HAP-1 (cell line): ENCODE measurements at places on chromosomes 5 and 9.

DNA sequence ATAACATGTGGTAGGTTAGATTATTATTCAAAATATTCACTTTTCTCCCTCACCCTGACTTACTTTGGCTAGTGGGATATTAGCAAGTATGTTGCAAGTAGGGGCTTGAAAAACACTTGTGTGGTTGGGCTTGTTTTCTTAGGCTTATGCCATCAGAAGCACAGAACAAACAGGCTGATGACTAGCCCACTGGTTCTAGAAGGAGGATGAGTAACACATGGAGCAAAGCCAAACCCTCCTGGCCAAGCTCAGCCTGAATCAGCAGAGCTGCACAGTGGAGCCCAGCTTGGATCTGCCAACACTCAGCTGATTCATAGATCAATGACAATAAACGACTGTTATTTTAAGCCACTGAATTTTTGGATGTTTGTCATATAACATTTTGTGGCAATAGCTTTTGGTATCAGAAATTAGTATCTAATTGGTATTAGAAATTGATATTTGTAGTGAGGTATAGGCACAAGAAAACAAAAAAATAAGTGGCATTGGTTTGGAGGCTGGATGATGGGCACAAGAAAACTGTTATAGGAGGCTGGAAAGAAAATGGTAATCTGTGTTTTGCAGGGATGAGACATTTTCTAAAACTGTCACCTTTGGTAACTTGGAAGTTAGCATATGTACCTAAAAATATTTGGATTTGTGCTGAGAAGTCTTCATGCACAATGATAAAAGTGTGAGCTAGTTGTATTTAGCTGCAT lies 46.1 kb upstream of the ZBED3 start:
- DNase-seq = no peak

DNA sequence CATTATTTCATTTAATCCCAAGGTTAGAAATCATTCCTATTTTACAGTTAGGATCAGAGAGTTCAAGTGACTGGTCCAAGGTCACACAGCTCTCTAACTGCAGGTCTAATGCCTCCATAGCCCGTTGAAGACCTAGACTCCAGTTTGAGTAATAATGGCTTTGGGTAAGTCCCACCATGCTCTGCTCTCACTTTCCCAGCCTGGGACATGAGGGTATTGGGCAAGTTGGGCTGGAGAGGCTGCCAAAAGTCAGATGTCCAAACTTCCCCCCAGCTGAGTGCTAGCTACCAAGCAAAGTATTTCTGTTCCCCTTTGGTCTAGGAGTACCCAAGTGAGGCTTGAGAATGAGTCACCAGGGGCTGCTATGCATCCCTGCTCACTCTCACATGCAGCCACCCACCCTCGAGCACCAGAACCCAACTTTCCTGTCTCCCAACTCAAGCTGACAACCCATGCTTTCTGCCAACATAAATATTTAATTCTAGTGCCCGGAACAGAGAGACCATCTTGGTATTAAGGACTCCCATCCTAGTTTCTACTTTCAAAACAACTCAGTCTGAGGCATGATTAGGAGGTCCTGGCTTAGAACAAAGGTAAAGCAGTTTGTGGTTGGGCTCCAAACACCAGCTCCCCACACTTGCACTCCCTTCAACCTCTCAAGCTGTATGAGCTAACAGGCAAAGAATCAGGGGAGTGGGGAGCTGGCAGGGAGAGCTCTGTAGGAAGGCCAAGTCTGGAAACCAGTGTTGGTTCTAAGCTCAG lies 236.5 kb upstream of the TRIM32 start:
- DNase-seq = no peak

DNA sequence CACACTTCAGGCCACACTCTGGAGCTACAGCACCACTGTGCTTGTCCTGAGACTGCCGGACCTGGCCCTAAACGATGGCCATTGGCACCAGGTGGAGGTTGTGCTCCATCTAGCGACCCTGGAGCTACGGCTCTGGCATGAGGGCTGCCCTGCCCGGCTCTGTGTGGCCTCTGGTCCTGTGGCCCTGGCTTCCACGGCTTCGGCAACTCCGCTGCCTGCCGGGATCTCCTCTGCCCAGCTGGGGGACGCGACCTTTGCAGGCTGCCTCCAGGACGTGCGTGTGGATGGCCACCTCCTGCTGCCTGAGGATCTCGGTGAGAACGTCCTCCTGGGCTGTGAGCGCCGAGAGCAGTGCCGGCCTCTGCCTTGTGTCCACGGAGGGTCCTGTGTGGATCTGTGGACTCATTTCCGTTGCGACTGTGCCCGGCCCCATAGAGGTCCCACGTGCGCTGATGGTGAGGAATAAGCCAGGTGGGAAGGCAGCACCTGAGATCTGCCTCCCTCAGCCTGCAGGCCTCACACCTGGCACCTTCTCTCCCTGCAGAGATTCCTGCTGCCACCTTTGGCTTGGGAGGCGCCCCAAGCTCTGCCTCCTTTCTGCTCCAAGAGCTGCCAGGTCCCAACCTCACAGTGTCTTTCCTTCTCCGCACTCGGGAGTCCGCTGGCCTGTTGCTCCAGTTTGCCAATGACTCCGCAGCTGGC lies 14.7 kb downstream of the CRB2 start:
- no peak for DNase-seq

DNA sequence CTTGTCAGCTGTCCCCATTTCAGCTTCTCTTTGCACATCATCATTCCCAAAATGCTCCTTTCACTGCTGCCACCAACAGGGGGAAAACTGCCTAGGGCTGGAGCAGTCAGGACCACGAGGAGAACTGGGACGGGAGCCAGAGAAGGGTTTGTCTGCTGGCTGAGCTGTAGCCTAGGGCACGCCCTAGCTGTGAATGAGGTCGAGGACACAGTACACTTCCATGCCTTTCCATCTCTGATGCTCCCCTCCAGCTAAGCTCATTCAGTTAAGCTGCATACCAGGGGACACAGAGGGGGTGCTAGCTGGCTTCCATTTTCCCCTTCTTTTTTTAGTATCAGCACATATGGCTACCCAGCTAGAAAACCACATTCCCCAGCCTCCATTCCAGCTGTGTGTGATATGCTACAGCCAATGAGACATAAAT lies 64.7 kb downstream of the STK10 start:
- DNase-seq = peak; percentile 67

DNA sequence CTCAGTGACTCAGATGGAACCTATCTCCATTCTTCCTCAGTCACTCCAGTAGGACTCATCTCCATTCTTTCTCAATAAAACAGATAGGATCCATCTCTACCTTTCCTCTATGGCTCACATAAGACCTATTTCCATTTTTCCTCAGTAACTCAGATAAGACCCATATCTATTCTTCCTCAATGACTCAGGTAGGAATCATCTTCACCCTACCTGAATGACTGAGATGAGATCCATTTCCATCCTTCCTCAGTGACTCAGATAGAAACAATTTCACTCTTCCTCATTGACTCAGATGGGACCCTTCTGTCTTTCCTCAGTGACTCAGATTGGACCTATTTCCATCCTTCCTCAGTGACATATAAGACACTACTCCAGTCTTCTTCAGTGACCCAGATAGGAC lies 165.1 kb downstream of the FBXO4 start:
- no peak for DNase-seq
